ENCODE measurements at places on chromosomes 16 and 17.
A peak's percentile ranks its signal among the peaks of the same experiment; 100 is the strongest.

DNA sequence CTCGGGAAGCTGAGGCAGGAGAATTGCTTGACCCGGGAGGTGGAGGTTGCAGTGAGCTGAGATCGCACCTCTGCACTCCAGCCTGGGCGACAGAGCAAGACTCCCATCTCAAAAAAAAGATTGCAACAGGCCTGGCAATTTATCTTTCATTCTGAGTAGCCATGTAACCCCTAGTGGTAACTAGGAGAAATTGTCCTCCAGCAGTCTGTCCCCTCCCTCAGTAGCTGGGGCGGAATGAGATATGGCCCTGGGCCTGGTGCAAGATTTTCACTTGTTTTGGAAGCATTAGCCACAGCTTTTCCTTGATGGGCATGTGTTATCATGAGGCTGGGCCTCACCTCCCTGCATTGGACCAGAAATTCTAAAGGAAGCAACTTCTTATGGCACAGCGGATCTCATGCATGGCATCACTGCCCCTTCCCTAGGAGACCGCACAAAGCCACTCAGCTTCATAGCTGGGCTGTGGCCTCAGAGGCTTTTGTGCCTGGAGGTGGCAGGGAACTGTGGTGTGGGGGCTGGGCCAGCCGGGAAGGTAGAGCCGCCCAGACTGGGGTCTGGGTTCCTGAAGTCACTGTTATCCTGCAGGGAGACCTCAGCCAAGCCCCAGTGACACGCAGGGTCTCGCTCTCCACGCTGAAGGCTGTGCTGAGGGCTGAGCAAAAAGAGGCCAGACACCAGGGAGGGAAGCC is 13.4 kb downstream of the NATD1 start:
- DNase-seq: no peak

- no peak for DNase-seq
Observed at GRCh38 chr17:83008526-83008925, 70.9 kb upstream of the METRNL start.

GRCh38 chr17:30226878-30227277 is 8.6 kb downstream of the SLC6A4 start:
- no peak for DNase-seq

GRCh38 chr17:64460955-64461354 is 12.0 kb downstream of the MILR1 start:
- no peak for DNase-seq

- DNase-seq: no peak
Observed at GRCh38 chr17:79573196-79573896, 37.5 kb downstream of the RBFOX3 start.

- no peak for DNase-seq
Observed at GRCh38 chr16:30655815-30656347, 2.4 kb upstream of the FBRS start.

GRCh38 chr16:77599793-77600415 is 122.4 kb upstream of the NUDT7 start:
- peak; percentile 19 for DNase-seq

GRCh38 chr16:82011199-82011641 is at the start of gene SDR42E1:
TSS of gene SDR42E1 (minus strand) at chr16:82011470. CDS start at chr16:82000858, 10,612 bp downstream.
- no peak for DNase-seq

GRCh38 chr17:5793899-5794298 is 209.6 kb upstream of the NLRP1 start:
- DNase-seq: no peak

Data from NCI-H446 (cell line).